ENCODE measurements at places on chromosomes 7 and 10.

- peak; percentile 16 for DNase-seq
Observed at GRCh38 chr10:70381471-70382421, 679 bp downstream of the LRRC20 start.

DNA sequence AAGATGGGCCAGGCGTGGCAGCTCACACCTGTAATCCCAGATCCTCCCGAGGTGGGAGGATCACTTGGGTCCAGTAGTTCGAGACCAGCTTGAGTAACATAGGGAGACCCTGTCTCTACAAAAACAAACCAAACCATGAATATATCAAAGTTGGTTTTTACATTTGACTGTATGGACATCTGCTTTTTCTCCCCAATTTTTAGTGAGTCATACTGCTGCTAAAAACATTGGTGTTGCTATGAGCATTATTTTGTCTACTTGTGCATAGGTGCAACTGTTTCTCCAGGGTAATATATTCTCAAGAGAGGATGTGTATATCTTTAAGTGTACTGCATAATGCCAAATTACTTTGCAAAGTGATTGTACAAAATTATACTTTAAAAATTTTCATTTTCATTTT, 769 bp upstream of the TMEM248 start:
- DNase-seq, result no peak

- DNase-seq, result no peak
Observed at GRCh38 chr7:142248-142941, 50.0 kb upstream of the FAM20C start.

DNA sequence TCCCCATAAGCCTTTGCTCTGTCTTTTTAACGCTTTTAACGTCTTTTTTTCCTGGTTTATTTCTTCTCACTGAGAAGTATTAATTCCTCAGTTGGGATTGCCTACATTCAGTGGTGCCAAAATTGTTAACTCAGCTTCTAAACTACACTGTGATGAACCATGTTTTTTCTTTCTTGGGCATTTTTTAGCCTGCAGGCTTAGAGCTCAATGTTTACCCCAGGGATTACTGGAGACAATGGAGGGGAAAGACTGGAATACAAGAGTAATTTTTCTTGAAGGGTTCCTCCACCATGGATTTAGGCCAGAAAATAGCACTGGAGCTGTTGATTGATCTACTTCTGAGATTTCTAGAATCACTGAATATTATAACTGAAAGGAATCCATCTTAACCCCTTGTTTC, 19.8 kb downstream of the STAMBPL1 start:
- DNase-seq, result no peak

DNA sequence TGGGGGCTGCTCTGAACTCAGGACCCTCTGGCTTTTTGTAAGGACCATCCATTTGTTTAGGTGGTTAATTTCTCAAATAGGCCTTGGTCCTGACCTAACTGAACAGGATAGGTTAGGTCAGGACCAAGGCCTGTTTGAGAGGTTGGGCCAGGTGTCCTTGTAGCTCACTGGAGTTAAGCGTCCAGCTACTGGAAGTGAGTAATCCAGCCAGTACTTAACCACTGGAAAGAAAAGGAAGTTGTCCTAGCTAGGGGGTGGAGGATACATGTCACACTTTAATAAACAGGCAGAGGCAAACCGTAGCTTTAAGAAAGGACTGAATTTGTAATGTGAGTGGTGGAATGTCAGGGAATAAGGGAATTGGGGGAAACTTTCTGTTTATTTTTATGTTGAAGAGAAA, 96.0 kb downstream of the GPR85 start:
- DNase-seq, result no peak

All from NCI-H1048 (cell line).